ENCODE measurements at places on chromosomes 3 and 15.

GRCh38 chr3:99789011-99789721 lies 28.5 kb upstream of the CMSS1 start:
- no peak for DNase-seq

DNA sequence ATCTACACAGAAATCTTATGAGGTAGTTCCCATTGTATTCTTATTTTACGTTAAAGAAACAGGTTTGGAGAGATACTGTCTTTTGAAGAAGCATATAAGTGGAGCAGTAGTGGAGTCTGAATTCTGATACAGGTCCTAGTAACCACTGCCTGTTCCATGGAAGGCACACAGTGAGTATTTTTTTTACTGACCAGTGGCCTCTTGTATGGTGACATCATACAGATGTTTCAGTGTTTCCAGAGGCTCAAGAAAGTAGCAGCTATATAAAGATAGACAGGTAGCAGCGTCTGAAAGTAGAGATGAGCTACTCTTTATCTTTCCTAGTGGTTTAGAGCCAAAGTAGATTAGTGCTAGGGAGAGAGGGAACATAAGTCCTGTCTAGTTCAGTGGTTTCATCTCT lies 173.5 kb downstream of the LPP start:
- DNase-seq = no peak

DNA sequence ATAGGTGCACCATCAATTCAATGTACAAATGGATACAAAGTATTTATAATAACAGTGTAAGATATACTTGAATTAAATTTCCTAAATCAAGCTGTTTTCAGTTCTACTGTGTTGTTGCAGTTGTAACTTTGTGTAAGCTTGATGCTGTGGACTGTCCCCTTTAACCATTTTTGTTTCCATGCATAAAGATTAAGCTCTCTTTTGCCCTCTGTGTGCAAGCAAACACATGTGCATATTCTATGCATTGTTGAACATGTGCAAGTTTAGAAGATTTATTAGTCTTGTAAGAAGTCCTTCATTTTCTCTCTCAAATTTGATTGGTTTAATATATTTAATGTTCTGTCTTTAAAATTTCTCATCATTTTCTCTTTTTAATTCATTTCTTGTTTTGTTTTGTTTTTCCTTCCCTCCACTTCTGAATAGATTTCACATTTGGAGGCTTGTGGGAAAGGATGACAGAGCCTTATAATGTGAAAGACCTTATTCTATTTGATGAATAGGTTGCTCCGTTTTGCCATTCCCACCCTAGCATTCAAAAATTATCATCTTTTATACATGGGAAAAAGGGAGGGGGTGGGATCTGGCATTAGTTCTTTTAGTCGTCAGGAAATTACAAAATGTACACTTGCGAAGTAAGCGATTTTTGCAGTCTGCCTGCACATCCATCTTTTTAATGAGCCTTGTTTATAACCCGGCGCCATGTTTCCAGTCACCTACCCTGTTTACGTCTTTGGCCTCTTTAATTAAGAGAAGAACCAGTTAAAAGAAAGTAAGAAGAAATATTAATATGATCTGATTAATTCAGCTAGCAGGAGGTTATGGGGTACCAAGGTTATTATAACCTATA lies 961.5 kb upstream of the NR2F2 start:
- DNase-seq = no peak

- no peak for DNase-seq
Observed at GRCh38 chr15:76866008-76866407, 39.1 kb downstream of the SCAPER start.

GRCh38 chr3:154059833-154060232 lies 61.4 kb upstream of the ARHGEF26 start:
- peak; percentile 61 for DNase-seq

- DNase-seq = no peak
Observed at GRCh38 chr3:49841126-49841696, 15.2 kb downstream of the TRAIP start.

DNA sequence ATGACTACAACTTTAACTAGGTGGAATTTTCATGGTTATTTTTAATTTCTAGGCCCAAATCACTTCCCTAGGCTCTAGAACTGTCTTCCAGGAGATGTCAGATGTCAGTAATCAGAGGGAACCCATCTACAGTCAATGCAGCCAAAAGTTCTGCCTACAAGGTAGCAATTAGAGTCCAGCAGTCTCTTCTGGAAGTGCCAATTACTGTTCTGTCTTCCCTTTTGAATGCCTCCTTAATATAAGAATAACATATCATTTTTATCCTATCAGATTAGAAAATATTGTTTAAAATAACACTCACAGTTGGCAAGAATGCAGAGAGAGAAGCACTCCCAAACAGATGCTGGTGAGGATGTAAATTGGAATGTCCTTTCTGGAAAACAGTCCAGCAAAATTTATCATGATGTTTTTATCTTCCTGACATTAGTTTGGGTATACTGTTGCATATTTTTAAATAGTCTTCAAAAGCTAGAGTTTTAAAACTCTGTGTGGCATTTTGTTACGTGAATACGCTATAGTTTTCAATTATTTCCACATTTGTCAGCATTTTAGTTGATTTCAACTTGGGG lies 543.7 kb downstream of the FHIT start:
- DNase-seq = no peak

- no peak for DNase-seq
Observed at GRCh38 chr3:3334491-3334890, 155.0 kb upstream of the CRBN start.

- no peak for DNase-seq
Observed at GRCh38 chr15:71934446-71934845, 124.1 kb downstream of the NR2E3 start.

All from ureter (tissue), 1 donor.